Adipocyte (in vitro differentiated cells): ENCODE measurements at places on chromosomes 7 and 10.

DNA sequence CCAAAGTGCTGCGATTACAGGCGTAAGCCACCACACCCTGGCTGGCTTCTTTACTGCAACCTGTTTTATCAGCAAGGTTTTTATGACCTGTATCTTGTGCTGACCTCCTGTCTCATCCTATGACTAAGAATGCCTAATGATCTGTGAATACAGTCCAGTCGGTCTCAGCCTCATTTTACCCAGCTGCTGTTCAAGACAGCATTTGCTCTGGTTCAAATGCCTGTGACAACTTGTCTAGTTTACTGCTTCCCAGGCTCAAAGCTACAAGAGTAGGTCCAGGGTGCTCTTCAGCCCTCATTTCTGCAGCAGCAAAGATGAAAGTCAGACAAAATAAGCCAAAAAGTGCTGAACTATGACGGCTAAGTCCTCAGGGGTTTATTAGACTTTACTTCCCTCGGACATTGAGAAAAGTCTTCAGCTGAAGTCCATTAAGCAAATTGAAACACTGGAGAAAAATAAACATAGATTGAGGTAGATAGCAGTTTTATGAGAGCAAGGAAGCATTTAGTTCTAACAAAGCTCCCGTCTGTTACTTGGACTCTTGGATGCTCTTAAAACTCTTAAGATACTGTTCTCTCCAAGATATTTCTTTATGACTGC, 12.5 kb upstream of the LYZL1 start:
- no peak for DNase-seq

DNA sequence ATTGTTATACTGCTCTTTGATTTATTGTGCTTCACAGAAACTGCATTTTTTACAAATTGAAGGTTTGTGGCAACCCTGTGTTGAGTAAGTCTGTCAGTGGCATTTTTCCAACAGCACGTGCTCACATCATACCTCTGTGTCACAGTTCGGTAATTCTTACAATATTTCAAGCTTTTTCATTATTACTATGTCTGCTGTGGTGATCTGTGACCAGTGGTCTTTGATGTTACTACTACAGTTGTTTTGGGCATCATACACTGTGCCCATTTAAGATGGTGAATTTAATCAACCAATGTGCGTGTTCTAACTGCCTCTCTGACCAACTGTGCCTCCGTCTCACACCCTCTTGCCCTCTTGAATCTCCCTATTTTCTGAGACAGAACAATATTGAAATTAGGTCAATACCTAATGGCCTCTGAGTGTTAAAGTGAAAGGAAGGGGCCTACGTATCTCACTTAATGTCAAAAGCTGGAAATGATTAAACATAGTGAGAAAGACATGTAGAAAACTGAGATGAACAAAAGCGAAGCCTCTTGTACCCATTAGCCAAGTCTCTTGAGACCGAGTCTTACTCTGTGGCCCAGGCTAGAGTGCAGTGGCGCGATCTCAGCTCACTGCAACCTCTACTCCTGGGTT, 20.2 kb upstream of the ASL start:
- DNase-seq: peak; percentile 61

DNA sequence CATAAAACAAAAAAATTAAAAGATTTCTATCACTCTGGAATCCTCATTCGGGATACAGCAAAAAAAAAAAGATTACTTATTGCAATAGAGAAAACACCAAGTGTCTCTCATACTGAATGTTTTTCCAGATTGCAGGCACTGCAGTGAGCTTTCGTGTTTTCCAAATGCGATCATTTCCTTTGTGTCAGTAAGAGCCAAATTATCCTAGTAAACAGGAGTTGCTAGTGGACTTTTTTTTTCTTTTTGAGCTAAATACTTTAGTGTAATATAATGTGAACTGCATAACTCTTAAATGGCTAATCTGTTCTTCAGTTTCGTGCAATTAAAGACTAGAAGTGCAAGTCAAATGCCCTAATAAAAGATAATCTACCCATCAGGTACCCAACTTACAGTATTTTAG, 44.4 kb upstream of the TOMM7 start:
- peak; percentile 72 for DNase-seq

GRCh38 chr7:44104860-44105771, 971 bp downstream of the AEBP1 start:
- peak; percentile 79 for DNase-seq

DNA sequence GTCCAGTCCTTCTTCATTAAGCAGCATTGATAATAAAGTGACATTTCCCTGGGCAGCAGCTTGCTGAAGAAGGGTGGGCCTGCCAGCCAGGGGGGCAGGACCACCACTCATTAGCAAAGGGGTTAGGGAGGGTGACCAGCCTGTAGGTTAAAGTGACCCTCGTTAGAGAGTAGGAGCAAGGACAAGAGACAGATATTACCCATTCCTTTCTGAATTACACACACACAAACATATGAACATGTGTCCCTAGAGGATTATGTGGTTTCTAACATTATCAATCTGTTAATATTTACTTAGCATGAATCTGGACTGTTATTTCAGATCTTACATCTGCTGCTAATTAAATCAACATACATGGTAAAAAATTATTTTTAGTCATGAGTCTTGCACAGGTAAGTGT, 88.9 kb downstream of the CTTNBP2 start:
- DNase-seq: no peak

GRCh38 chr7:79785556-79785955, 332.1 kb upstream of the MAGI2 start:
- no peak for DNase-seq

DNA sequence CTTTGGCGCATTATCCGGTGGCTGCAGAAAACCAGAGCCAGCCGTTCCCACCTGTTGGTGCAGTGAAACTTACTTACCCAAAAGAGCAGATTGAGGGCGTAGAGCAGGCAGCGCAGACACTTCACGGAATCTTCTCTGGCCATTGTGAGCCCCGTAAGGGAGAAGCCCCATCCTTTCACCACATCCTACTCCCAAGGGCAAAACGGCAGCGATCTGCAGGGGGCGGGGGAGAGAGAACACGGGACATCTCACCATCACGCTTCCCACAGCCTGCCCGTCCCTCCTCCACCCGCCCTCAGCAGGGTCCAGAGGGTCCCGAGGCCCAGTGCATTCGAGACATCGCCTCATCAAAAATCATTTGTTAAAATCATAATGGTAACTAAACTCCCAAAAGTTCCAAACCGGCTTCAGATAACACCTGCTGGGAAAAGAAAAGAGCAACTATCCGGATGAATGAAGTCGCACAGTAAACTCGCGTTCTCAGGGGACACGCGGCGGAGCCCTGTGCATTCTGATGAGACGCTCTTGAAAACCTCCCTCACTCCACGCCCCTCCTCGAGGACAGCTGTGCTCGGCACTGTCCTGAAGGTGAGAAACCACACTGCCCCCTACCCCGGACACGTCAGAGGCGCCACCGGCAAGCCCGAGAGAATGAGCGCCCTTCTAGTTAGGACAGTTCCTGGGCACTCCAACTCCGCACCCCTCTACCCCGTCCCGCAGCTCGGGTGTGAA, 1.2 kb downstream of the TSPAN12 start:
- peak; percentile 48 for DNase-seq

DNA sequence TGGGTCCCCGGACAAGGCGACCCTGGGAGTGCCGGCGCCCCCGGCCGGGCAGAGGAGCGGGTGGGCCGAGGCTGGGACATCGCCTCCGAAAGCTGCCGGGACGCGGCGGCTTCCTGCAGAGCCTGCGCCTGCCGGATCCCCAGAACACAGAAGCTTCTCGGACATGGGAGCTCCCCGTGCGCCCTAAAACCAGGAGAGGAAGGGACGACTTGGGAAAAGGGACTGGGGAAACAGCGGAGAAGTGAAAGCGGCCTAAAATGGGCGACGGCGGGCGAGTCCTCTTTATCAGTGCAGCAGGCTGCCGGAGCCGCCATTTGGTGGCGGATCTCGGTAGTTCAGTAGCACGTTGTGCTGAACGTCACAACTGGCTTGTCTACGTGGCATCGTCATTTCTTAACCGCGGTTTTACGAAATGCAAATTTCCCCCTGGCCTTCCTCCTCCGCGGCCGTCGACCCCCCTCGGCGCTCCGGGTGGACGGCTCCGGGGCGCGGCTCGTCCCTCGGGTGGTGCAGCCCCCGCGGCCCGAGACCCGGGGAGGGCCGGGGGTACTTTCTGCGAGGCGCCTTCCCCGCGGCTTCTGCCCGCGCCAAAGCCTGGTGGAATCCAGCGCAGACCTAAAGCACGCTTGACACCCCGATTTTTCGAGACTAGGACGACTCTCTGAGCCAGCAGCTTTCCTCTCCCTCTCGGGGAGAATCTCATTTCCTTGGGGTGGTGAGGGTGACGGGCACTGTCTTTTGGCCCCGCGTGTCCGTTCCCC, 9.9 kb upstream of the SPAG6 start:
- DNase-seq: peak; percentile 26
